NCI-H460 (cell line): ENCODE measurements at places on chromosomes 7 and 10. TPM values are rescaled to one million over a fixed set of nuclear protein-coding genes. Genes with fewer than 3 reads are reported as not detected.
A peak's percentile ranks its signal among the peaks of the same experiment; 100 is the strongest.

DNA sequence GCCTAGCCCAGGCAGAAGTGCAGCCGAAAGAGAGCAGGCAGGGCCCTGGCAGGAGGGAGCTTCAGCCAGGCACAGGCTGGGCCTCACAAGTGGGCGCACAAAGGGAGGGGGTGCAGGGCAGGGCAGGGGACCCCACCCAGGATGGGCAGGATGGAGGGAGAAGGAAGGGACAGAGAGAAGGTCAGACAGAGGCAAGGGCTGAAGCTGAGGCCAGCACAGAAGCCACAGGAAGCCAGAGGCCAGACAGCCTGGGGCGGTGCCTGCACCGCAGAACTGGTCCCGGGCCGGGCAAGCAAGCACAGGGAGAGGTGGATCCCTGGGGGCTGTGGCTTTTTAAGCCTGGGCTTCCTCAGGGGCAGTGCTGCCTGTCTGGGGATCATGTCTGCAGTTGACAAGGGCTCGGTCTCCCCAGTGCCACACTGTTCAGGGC is 16.7 kb downstream of the NOS3 start:
- DNase-seq, result no peak

DNA sequence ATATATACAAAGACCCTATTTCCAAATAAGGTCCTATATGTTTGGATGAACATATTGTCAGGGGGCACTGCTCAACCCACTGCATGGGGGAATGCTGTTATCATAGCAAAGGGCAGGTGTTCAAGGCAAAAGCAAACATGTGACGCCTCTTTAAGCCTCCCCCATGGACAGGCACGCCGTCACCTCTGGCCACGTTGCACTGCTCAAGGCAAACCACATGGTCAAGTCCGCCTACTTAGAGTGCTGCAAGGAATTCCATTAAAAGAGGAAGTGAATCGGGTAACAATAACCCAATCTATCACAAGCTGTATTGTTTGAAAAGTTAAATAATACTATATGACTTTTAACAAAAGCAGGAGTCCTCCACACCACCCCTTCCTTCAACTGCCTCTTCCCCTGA is 8.8 kb upstream of the CALD1 start:
- DNase-seq, result no peak

GRCh38 chr7:144255471-144255897 is 9.1 kb downstream of the OR2A7 start:
- no peak for DNase-seq

- DNase-seq, result peak; percentile 60
These were observed 41.8 kb upstream of the GJD4 start for GRCh38 chr10:35563261-35563891.

- no peak for DNase-seq
These were observed 82.4 kb upstream of the NME8 start for GRCh38 chr7:37765872-37766525.

DNA sequence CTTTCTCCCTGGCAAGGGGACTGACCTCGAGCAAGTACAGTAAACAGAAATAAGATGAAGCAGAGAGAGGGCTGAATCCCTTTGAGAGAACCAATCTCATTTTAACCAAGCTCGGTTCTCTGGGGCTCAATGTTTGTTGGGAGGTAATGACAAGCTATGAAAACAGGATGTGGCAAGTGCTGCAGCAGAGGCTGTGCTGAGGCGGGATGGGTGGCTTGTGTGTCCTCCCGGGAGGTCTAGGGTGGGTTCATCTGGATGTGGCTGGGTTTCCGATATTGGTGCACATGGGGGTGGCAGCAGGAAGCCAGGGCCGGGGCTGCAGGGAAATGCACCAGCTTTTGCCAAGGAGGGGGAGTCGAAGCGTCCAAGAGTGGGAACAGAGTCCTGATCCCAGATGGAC is 84.5 kb downstream of the AOAH start:
- no peak for DNase-seq

GRCh38 chr10:22998091-22998490 is 70.2 kb downstream of the ARMC3 start:
- no peak for DNase-seq

DNA sequence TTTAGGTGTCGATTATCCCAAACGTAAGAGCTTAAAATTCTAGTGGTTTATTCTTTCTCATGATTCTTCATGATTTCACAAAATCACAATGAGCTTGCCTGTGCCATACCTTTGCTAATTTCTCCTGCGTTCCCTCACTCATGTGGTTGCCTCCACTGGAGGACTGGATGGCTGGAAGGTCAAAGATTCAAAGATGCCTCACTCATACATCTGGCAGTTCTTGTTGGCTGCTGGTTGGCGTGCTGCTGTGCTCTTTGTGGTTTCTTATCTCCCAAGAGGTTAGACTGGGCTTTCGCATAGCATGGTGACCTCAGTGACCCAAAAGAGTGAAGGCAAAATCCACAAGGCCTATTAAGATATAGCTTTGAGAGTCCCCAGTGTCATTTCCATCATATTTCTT is 877.6 kb upstream of the AUTS2 start:
- no peak for DNase-seq

GRCh38 chr7:16083931-16084330 is 337.4 kb downstream of the CRPPA start:
- DNase-seq, result no peak

GRCh38 chr10:61410353-61411070 is 42.7 kb downstream of the TMEM26 start:
- no peak for DNase-seq

DNA sequence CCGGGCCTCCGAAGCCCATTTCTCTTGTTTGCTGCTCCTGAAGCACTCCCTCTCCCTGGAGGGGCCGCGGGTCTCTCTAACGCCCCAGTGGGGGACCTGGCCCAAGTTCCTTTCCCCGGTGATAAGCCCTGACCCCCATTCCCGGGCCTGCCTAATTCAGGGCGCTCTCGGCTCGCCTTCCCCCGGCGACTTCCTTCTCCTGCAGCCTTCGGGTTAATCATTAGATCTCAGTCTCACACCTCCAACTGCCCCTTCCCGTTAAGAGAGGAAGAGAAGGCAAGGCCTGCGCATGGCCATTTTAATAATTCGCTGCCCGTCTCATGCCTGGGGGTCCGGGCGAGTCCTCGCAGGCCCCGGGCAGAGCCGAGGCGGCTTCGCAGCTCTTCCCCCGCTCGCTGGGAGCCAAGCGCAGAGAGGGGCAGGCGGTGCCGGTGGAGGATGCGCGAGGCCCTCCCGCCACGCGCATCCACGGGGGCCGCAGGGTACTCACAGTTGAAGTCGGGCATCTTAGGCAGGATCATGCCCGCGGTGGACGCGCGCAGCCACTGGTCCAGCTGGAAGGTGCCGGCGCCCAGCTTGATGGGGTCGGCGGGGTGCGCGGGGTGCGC is 1.2 kb downstream of the MNX1 start:
- no peak for DNase-seq

- no peak for DNase-seq
These were observed 248.2 kb upstream of the TCF7L2 start for GRCh38 chr10:112701878-112702255.

The GJD4 gene
- total RNA-seq, result not detected in 2 replicates

The EPHA1 gene
- not detected in 2 replicates for total RNA-seq

The SFXN2 gene
- 2.0 and 2.4 TPM in 2 replicates for total RNA-seq

The TBC1D12 gene
- total RNA-seq, result 13.6 and 15.2 TPM in 2 replicates

The OGDH gene
- total RNA-seq, result 54.1 and 63.3 TPM in 2 replicates

The CNPY1 gene
- not detected in 2 replicates for total RNA-seq

The SUGCT gene
- 0.66 and 1.3 TPM in 2 replicates for total RNA-seq

The AKR1C3 gene
- 818 and 909 TPM in 2 replicates for total RNA-seq
